ENCODE measurements at places on chromosomes 5 and 9. TPM values are rescaled to one million over a fixed set of nuclear protein-coding genes. Genes with fewer than 3 reads are reported as not detected.

The ADCY2 gene
- polyA plus RNA-seq = 11.0 TPM

The MYMK gene
- 0.37 TPM for polyA plus RNA-seq

The SPINK5 gene
- 1.1 TPM for polyA plus RNA-seq

The IDNK gene
- 7.3 TPM for polyA plus RNA-seq

The CYLC2 gene
- polyA plus RNA-seq = not detected

The PCDHGB7 gene
- polyA plus RNA-seq = 13.1 TPM

The PGM5 gene
- 61.8 TPM for polyA plus RNA-seq

The PCDHGC5 gene
- polyA plus RNA-seq = 1.1 TPM

The PTGS1 gene
- 5.5 TPM for polyA plus RNA-seq

The RNF130 gene
- 67.4 TPM for polyA plus RNA-seq

The SLCO4C1 gene
- polyA plus RNA-seq = 1.2 TPM

The STC2 gene
- 6.7 TPM for polyA plus RNA-seq

DNA sequence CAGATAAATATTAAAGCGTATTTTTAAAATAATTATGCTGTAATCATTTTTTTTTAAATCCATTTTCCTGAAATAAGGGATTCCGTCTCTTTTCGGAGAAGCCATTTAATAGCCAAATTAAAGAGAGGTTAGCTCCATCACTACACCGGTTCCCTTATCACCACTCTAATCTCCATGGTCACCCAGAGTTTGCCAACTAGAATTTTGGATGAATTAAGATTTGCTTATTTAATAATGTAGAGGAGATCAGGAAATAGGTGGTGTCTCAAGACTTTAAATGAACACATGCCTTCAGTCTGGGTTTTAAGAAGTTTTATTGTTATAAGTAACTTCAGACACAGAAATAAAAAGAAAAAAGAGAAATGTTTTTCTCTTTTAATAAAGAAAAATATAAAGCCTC is 151.7 kb downstream of the TTC39B start:
- DNase-seq = no peak

- DNase-seq = no peak
Measured at GRCh38 chr5:14893381-14893780, 21.8 kb upstream of the ANKH start.

DNA sequence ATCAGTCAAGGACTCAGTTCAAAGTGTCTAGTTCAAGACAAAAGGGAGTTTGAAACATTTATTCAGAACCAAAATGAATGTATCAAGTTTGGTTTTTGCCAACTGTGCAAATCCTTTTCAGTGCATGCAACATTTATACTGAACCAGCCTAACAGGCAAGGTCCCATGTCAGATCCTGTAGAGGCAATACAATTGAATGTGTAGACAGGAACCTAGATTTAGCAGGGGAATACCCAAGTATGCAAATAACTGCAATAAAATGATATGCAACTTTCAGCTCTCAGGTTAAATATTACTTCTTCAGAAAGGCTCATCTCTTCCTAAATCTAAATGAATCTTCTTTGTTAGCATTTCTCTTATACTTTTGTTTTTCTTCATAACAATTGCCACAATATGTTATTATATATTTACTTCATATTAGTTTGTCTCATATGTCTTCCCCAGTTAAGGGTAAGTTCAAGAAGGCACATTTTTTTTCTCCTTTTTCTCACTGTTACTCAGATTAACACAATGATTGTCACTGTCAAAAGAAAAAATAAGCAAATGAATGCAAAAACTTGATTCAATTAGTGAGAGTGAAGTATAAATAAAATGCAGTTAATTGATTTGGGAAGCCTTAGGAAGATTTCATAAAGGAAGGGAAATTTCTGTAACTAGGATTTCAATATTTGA is 163.9 kb upstream of the RASA1 start:
- no peak for DNase-seq

DNA sequence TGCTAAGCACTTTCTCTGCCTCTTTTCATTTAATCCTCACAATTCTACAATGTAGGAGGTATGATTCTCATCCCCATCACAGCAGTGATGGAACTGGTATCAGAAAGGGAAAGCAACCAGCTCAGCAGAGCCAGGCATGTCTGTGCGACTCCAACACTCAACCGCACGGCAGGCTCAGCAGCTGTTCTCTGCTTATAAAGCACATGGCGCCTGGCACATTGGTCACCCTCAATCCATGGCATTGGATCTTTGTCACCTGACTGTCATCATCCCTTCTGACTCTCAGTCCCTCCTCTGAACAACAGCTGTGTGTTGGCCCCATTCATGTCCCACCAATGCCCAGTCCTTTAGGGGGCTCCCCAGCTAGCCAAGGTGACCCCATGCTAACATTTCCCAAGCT is 45.1 kb upstream of the HAND1 start:
- DNase-seq = no peak

- DNase-seq = no peak
Measured at GRCh38 chr5:180540050-180540694, 46.0 kb downstream of the CNOT6 start.

DNA sequence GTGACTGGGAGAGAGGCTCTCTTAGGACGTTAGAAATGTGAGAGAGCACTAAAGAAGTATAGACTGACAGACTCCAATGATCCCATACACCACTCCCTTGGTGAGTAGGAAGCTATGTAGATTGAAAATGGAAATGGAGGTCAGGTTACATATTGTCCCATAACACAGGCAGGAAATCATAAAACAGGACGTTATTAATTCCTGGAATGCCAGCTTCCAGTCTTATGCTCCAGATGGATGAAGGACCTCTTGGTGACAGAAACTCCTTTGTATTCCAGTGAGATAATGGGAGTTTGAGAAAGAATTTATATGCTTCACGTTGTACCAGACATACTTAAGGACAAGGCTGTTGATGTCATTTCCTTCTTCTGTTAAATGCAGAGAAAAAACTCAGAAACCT is 338.2 kb upstream of the ITGA1 start:
- DNase-seq = no peak

GRCh38 chr5:155466851-155467250 is 453.3 kb downstream of the KIF4B start:
- DNase-seq = no peak

DNA sequence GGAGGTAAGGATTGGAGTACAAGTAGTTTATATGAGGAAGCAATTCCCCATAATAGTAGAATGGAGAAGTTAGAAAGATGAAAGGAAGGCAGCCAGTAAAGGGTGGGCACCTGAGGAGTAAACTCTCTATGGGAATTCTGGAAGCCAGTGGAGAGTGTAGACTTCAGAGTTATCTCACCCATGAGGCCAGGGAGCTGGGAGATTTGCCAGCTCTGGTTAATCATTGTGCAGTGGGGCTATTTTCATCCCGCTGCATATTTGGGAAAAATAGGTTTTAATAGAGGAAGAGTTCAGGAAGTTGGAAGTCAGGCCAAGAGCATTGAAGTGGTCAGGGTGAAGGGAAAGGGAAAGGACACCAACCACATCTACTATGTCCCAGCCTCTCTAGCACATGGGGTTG is 242.3 kb upstream of the BRINP1 start:
- DNase-seq = no peak

GRCh38 chr5:134240421-134240962 is 14.6 kb upstream of the PPP2CA start:
- DNase-seq = peak; percentile 79

GRCh38 chr5:139684881-139685749 is 37.0 kb downstream of the CXXC5 start:
- DNase-seq = no peak

DNA sequence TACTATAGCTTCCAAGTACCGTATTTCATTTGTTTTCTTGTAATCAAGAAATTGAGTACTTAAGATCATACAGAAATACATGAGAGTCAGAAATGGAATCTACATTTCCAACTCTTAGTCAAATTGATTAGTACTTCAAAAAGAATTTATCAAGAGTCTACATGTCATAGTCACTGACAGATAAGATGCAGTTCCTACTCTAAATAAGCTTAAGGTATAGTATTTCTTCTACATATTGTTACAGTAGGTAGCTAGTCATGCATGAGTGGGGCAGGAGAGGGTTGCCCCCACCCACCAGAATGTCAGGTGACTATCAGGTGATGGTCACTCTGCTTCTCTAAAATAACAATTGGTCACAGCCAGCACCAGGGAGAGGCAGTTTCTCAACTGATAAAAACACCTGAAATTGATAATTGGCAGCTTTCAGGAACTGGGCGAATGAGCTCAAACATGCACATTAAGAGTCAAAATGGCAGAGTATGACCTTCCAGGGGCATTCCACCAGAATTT is 2.9 kb downstream of the BAAT start:
- no peak for DNase-seq

DNA sequence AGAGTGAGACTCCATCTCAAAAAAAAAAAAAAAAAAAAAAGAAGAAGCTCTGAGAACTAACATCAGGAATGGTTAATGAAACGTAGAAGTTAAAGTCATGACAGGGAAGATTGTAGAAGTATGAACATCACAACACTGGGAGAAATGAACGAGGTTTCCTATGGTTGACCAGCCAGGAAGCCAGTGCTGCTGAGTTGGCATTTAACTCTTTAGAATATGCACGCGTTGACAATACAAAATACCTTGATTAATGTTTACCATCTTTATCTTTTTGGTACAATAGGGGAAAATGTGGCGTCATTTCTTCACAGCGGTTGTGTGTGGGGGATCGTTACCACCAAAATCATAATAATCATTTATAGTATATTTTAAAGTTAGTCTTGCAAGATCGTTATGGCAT is 32.0 kb downstream of the ABO start:
- DNase-seq = no peak

GRCh38 chr9:92656537-92656925 is 13.4 kb downstream of the IPPK start:
- no peak for DNase-seq

GRCh38 chr5:1827886-1828397 is 26.7 kb downstream of the NDUFS6 start:
- DNase-seq = no peak

- no peak for DNase-seq
Measured at GRCh38 chr9:37550781-37551180, 25.4 kb downstream of the FBXO10 start.

- peak; percentile 38 for DNase-seq
Measured at GRCh38 chr5:144510845-144511579, 340.3 kb downstream of the KCTD16 start.

DNA sequence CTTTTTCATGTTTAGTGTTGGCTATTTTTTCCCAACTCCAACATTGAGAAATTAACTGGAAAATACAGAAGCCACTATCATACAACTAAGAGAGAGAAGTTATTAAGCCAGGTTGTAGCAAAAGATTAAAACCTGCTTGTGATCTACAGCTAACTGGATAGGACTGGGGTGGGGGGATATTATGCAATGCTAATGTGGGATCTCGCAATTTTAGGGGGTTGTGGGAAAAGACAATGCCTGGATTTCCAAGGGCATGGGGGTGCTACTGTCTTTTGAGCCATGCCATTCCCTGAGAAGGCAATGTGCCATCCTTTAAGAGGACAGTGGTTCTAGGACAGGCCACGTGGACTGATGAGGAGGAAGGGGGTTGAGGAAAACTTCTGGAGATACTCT is 46.5 kb downstream of the MARCHF3 start:
- no peak for DNase-seq

DNA sequence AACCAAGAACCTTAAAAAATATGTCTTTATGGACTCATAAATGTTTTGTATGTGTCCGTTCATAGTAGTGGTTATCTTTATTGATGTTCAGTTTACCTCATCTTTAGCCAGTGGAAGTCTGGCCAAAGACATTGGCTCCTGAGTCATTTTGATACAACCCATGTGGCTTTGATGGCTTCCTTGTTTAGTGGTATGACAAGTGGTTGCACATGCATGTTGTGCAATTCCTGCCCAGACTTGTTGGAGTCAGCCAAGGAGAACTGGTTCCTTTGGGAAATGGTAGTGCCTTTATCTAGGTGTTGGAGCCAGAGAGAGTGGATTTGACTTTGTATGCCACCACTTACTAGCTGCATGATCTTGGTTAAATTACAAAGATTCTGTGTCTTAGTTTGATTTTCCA is 94.3 kb downstream of the RPS23 start:
- DNase-seq = no peak

DNA sequence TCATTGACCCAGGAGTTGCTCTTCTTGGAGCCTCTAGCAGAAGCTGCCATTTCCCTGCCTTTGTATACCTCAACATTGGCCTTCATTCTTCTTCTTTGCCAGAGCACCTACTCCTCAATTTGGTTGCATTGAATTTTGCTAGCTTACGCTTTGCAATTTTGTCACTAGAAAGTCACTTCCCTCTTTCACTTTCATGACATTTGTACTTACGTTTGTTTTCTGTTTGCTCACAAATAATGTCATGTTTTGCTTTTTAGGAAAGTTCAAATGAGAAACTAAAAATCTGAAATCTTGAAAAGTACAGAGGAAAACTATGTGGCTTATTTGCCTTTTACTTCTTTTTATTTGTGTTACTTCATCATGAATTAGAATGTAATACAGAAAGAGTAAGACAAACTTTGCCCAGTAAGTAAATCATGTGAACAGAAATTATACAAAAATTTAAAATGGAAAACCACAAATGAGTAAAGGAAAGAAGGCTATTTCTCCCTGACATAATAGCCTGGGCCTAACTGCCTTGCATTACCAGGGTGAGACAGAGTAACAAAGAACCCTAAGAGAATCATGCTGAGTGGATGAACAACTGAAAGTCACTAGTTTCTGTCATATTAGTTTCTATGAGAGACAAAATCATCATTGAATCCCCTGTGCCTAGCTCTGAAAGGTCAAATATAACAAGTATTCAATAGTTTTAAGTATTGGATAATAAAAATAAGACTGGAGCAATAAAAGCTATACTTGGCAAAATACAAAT is 7.4 kb upstream of the IFNA1 start:
- DNase-seq = no peak

DNA sequence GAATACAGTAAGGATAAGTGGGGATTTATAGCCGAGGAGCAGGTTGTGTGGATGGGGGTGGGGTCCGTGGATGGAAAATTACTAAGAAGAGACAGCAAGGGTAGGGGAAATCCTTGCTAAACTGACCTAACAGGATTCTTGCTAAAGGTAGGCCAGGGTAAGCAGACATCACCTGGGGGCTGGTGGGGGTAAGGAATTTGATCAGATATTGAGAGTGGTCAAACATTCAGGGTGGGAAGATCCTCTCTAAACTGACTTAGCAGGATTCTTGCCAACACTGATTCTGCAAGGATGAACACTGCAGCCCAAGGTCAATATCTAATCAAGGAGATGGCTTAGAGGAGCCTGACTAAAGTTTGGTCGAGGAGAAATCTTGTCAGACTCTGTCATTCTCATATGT is 2.7 kb upstream of the PLGRKT start:
- no peak for DNase-seq

DNA sequence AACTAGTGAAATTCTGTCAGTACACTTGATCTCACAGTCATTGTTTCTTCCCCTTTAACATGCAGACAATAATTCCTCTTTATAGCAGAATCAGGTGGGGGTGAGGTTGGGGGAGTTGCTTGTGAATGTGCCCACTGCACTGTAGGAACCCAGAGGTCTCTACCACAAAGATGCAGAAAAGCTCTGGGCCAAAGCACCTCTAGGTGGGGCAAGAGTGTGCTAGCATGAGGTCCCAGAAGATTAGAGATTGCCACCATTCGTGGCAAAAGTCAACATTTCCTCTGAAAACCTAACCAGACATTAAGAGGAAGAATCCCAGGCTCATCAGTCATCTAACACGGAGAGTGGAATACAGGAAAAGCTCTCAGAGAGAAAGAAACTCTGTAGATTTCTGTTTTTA is 74.5 kb downstream of the PTCD2 start:
- DNase-seq = no peak

- DNase-seq = no peak
Measured at GRCh38 chr9:137813167-137813566, 64.4 kb upstream of the CACNA1B start.
